ENCODE measurements at places on chromosomes 1 and 21. TPM values are rescaled to one million over a fixed set of nuclear protein-coding genes. Genes with fewer than 3 reads are reported as not detected.
A peak's percentile ranks its signal among the peaks of the same experiment; 100 is the strongest.

The PLA2G2F gene
- total RNA-seq = not detected

The FCRL3 gene
- total RNA-seq = 0.99 TPM

The AKNAD1 gene
- 0.72 TPM for total RNA-seq

The LINGO4 gene
- total RNA-seq = not detected

The SYDE2 gene
- total RNA-seq = 16.7 TPM

GRCh38 chr1:173580071-173580470 lies 22.8 kb downstream of the SLC9C2 start:
- no peaks in the 10 kb centered on the region for H3K36me3 ChIP-seq
- no peaks in the 10 kb centered on the region for H3K27me3 ChIP-seq
- H3K4me3 ChIP-seq = no peak overlapping the region
- no peak for DNase-seq

DNA sequence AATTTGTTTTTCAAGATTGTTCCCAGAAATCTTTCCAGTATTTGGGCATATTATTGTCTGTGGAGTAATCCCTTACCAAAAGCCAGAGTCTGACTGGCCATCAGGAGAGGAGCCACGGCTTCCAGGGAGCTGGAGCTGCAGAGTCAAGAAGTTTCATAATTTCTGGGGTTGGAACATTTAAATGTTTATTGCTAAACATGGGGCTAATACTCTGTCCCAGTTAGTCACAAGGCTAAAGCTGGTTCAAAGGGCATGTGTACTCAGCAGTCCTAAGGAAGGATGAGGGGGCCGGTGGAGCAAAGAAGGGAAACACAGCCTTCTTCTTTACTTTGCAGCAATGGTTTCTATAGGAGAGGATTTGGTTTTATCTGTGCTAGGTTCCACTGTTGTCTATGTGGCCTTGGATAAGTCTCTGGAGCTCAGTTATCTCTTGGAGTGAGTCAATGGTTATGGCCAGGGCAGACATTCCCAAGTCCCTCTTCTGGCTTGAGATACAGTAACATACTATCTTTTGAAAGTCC lies 9.5 kb downstream of the DENND2D start:
- H3K4me1 ChIP-seq = no peaks in the 10 kb centered on the region
- no peak overlapping the region for H3K27ac ChIP-seq
- H3K4me3 ChIP-seq = no peak overlapping the region
- no peaks in the 10 kb centered on the region for H3K27me3 ChIP-seq
- peaks cover 2% of the 10 kb centered on the region for H3K36me3 ChIP-seq

- no peaks in the 10 kb centered on the region for H3K36me3 ChIP-seq
- no peaks in the 10 kb centered on the region for H3K27me3 ChIP-seq
- no peak for DNase-seq
- H3K4me3 ChIP-seq = no peak overlapping the region
- no peaks in the 10 kb centered on the region for H3K4me1 ChIP-seq
Observed at GRCh38 chr1:205071801-205072200, 12.5 kb downstream of the TMEM81 start.

DNA sequence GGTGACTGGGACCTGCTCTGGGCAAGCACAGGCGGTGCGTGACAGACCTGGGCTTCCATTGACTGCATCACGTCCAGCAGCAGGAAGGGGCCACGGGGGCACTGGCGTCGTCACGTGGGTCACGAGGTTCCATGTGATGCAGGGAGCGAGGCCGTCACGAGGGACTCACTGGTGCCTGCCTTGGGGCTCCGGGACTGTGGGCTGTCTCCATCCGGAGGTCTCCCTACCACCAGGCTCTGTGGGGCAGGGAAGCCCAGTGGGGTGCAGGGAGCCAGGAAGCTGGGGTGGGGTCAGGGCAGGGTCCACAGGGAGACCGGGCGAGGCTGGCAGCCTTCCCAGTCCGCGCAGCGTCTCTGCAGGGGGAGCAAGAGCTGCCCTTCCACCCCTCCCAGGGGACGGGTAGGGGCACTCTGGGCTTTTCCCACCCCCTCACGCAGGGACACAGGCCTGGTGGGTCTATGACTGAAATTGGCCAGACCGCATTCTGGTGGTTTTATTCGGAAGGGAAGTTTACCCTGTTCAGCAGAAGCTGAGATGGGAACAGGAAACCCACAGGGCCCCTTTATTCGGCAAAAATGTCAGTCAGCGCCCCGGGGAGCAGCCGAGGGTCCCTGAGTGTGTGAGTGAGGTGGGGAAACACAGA lies 416 bp upstream of the TNFRSF14 start:
- H3K4me3 ChIP-seq = peak overlapping the region; percentile 34
- no peak overlapping the region for H3K27ac ChIP-seq
- H3K27me3 ChIP-seq = no peaks in the 10 kb centered on the region
- DNase-seq = peak; percentile 96
- H3K36me3 ChIP-seq = no peaks in the 10 kb centered on the region
- no peaks in the 10 kb centered on the region for H3K4me1 ChIP-seq

- H3K36me3 ChIP-seq = no peaks in the 10 kb centered on the region
- no peaks in the 10 kb centered on the region for H3K27me3 ChIP-seq
- no peak overlapping the region for H3K27ac ChIP-seq
- H3K4me1 ChIP-seq = no peaks in the 10 kb centered on the region
- H3K4me3 ChIP-seq = no peak overlapping the region
- no peak for DNase-seq
Observed at GRCh38 chr21:44567481-44568171, 5.9 kb upstream of the KRTAP10-4 start.

DNA sequence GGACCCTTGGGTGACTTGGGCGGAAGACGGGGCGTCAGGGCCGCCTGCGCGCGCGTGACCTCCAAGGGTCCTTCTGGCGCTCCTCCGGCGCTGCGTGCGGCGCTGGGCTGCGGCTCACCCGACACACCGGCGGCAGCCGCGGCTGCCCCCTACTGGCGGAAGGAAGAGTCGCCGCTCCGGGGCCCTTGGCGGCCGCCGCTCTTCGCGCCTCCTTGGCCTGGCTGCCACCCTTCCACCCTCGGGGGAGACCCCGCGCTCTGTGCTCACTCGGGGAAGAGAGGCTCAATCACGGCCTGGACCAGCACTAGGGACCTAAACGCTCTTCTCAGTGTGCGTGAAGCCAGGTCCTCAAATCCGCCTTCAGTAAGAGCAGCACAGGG lies 89.7 kb downstream of the DMRTA2 start:
- H3K27ac ChIP-seq = no peak overlapping the region
- no peak overlapping the region for H3K4me3 ChIP-seq

- peak; percentile 71 for DNase-seq
- no peak overlapping the region for H3K4me3 ChIP-seq
- no peaks in the 10 kb centered on the region for H3K4me1 ChIP-seq
- no peaks in the 10 kb centered on the region for H3K27me3 ChIP-seq
Observed at GRCh38 chr1:45266151-45266801, 59.9 kb upstream of the ZSWIM5 start.

DNA sequence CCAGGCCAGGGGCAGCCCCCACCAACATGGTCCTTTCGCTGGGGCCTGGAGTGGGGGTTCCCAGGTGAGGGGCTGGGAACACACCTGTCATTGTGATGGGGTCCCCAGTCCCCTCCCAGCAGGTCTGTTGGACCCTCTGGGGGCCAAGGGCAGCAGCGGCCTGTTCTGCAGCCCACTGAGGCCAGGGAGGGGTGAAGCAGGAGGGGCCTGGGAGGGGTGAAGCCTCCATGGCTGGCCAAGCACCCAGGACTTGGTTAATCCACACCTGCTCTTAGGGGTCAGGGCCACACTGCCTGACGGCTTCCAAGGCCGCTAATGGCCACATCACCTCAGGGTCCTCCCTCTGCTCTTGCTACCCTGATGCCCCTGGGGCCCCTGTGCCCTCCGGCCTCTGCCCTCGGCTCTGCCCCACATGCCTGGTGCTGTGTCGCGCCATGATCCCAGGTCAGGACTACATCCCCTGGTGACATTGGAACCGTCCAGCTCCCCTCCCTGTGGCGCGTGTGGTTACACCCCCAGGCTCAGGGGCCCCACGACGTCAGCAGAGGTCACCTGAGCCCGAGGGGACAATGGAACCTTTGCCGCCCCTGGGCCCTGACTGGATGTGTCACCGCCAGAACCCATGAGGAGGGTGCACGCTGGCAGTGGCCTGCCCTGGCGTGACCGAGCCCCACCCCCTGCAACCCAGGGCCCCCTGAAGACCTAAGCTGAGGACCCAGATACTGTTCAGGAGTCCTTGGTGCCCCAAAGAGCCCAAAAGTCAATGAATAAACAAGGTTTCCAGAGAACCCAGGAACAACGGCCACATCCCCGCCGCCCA lies 7.0 kb downstream of the TNFRSF18 start:
- no peak overlapping the region for H3K27ac ChIP-seq
- no peaks in the 10 kb centered on the region for H3K36me3 ChIP-seq
- no peak overlapping the region for H3K4me3 ChIP-seq
- peak; percentile 72 for DNase-seq
- no peaks in the 10 kb centered on the region for H3K4me1 ChIP-seq

DNA sequence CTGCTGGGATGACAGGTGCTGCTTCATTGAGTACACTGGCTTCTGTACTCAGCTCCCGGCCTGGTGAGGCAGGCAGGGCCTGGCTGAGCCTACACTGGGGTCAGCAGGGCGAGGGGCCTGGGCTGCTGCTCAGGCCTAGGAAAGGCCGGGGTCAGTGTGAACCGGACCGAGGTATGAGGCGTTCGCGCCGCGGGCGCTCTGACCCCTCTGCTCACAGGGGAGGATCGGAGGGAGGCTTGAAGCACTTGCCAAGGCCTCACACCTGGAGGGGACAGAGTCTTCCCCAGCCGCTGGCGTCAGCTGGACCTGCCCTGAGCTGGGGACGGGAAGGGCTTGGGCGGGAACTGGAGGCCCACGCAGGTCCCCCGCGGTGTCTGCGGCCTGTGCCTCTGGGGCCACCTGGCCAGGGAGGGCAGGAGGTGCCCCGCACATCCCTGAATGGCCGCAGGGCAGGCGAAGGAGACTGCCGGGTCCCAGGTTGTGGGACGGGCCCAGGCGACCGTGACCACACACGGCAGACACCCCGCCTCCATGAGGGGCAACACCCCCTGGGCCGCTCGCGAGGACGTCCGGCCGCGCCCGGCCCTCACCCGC lies 466 bp downstream of the PEX10 start:
- peak overlapping the region; percentile 68 for H3K4me3 ChIP-seq
- DNase-seq = no peak
- H3K36me3 ChIP-seq = no peaks in the 10 kb centered on the region
- peak overlapping the region; percentile 2 for H3K27ac ChIP-seq
- no peaks in the 10 kb centered on the region for H3K27me3 ChIP-seq

DNA sequence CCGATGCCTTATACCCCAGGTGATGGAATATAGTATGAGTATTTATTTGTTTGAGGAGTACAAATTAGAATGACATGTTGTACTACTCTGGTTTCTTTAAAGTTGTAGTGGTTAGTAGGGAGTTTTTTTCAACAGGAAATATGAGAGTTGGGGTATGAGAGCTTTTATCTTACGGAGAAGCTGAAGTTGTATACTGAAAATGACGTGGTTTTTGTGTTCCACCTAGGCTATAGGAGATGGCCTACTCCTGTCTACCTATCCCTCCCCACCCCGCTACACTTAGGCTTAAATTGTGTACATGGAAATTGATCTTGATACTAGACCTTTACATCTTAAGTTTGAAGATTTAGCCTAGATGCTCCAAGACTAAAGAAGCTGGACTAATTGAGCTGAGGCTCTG lies 6.8 kb upstream of the HAX1 start:
- no peaks in the 10 kb centered on the region for H3K27me3 ChIP-seq
- H3K27ac ChIP-seq = no peak overlapping the region
- H3K4me1 ChIP-seq = no peaks in the 10 kb centered on the region
- DNase-seq = no peak
- H3K4me3 ChIP-seq = no peak overlapping the region

GRCh38 chr1:84540759-84541158 lies 33.5 kb downstream of the CTBS start:
- peaks cover 2% of the 10 kb centered on the region for H3K36me3 ChIP-seq
- H3K4me1 ChIP-seq = no peaks in the 10 kb centered on the region
- H3K27me3 ChIP-seq = no peaks in the 10 kb centered on the region
- DNase-seq = no peak
- H3K27ac ChIP-seq = no peak overlapping the region
- no peak overlapping the region for H3K4me3 ChIP-seq

GRCh38 chr1:77876884-77877283 lies 11.5 kb upstream of the NEXN start:
- H3K4me1 ChIP-seq = no peaks in the 10 kb centered on the region
- no peaks in the 10 kb centered on the region for H3K36me3 ChIP-seq
- no peaks in the 10 kb centered on the region for H3K27me3 ChIP-seq

DNA sequence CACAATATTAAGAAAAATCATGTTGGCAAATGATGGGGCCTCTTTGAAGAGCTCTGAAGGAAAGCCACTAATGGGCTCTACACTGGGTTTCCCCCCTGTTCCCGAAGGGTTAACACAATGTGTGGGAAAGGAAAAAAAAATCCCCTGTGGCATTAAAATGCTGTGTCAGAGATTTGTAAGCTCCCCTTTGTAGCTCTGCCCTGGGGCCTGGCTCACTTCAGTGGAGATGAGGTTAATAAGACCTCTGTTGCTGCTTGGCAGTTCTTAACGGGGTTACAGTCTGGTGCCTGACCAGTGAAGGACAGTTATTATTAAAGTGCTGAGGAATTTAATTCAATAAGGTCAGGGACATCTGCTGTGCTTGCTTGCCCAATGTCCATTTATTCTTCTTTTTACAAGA lies 129.7 kb upstream of the UBE2U start:
- H3K4me3 ChIP-seq = no peak overlapping the region
- H3K27ac ChIP-seq = peak overlapping the region; percentile 24
- DNase-seq = no peak
- no peaks in the 10 kb centered on the region for H3K27me3 ChIP-seq

GRCh38 chr1:69911301-69911801 lies 294.0 kb downstream of the LRRC40 start:
- no peak for DNase-seq
- no peaks in the 10 kb centered on the region for H3K27me3 ChIP-seq
- H3K4me1 ChIP-seq = peaks cover 2% of the 10 kb centered on the region

DNA sequence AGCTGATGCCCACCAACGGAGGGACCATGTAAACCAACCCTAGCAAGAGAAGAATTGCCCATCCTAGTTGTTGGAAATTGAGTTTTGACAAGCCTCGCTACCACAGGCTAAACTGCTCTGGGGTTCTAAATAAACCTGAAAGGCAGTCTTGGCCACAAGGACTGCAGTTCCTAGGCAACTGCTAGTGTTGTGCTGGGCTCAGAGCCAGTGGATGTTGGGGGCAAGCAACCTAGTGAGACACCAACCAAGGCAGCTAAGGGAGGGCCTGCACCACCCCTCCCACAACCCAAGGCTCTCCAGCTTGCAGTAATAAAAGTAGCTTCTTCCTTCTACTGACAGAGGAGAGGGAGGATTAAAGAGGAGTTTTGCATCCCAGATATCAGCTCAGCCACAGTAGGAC lies 102.4 kb upstream of the PKN2 start:
- H3K36me3 ChIP-seq = no peaks in the 10 kb centered on the region
- H3K4me3 ChIP-seq = no peak overlapping the region
- no peaks in the 10 kb centered on the region for H3K4me1 ChIP-seq
- no peak for DNase-seq
- no peak overlapping the region for H3K27ac ChIP-seq
- no peaks in the 10 kb centered on the region for H3K27me3 ChIP-seq

- no peaks in the 10 kb centered on the region for H3K27me3 ChIP-seq
- H3K27ac ChIP-seq = no peak overlapping the region
- H3K4me1 ChIP-seq = no peaks in the 10 kb centered on the region
- DNase-seq = no peak
- H3K36me3 ChIP-seq = no peaks in the 10 kb centered on the region
Observed at GRCh38 chr1:18719786-18720451, 89.3 kb downstream of the PAX7 start.
